ENCODE measurements at places on chromosomes 1 and 21. TPM values are rescaled to one million over a fixed set of nuclear protein-coding genes. Genes with fewer than 3 reads are reported as not detected.

GRCh38 chr1:46691997-46692790 is 20.5 kb downstream of the TEX38 start:
- DNase-seq: no peak

The USH2A gene
- not detected for total RNA-seq

The GRIK3 gene
- not detected for total RNA-seq

GRCh38 chr1:32618673-32619221 is 31.6 kb downstream of the ZBTB8OS start:
- no peak for DNase-seq

The ACTL8 gene
- total RNA-seq: not detected

- DNase-seq: no peak
Observed at GRCh38 chr1:209319549-209319948, 264.0 kb upstream of the CAMK1G start.

The METTL25B gene
- total RNA-seq: 33.0 TPM

- DNase-seq: no peak
Observed at GRCh38 chr1:159598196-159598595, 10.6 kb downstream of the APCS start.

The LCE1E gene
- not detected for total RNA-seq

- no peak for DNase-seq
Observed at GRCh38 chr1:29090937-29091618, 32.6 kb downstream of the TMEM200B start.

GRCh38 chr1:119784191-119784781 is 15.6 kb upstream of the HMGCS2 start:
- DNase-seq: no peak

DNA sequence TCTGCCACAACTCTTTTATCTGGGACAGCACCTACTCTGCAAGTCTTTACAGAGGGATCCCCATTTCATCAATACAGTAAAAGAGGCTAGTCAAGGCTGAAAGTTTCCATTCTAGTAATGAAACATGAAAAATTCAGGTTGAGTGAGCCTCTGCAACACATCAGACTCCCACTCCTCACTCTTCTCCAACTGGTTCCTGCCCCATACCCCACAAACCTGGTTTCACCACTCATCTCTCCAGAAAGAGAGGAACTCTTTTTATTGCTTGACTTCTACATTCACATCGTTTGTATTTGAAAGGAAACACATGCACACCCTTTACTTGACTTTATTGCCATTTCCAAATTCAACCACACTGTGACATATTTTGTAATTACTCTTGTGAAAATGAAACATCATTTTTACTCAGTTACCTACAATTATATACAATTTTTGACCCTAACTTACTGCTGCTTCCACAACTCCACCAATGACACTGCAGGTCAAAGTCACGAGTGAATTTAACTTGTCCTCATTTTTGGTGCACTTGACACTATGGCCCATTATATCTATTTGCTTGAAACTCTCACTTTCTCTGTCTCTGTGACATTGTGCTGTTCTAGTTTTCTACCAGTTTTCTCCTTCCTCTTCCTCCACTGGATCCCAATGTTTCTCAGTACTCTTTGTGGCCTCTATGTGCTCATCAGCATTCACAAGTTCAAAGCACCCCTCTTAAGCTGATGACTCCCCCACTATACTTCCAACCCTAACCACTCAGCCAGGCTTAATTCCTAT is 8.0 kb downstream of the STX6 start:
- DNase-seq: no peak

DNA sequence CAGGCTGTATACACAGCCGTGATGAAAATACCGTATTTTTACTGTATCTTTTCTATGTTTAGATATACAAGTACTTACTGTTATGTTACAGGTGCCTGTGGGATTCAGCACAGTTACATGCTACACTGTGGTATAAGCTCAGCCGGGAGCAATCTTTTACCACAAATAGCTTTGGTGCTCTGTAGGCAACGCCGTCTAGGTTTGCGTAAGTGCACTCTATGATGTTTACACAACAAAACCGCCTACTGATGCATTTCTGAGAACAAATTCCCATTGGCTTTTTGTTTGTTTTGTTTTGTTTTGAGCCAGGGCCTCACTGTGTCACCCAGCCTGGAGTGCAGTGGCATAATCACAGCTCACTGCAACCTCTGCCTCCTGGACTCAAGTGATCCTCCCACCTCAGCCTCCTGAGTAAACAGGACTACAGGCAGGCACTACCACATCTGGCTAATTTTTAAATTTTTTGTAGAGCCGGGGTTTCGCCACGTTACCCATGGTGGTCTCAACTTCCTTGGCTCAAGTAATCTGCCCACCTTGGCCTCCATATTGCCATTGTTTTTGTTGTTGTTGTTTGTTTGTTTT is 81.0 kb downstream of the SCCPDH start:
- DNase-seq: no peak

DNA sequence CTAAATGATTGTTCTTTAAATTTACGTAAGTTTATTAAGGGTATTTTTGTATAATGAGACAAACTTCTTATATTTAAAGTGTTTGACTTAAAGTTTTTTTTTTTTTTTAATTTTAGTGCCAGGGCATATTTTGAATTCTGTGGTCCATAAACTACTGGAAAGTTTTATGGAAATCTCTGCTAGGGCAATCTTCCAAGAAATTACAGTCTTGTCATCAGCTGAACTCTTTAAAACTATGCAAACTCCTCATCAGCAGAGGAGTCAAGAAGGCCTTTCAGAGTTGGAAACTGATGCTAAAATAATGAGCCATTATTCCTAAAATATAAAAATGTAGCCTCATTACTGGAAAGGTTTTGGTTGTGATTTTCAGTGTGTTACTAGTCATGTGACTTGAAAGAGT is 1201.9 kb downstream of the BRINP3 start:
- no peak for DNase-seq

DNA sequence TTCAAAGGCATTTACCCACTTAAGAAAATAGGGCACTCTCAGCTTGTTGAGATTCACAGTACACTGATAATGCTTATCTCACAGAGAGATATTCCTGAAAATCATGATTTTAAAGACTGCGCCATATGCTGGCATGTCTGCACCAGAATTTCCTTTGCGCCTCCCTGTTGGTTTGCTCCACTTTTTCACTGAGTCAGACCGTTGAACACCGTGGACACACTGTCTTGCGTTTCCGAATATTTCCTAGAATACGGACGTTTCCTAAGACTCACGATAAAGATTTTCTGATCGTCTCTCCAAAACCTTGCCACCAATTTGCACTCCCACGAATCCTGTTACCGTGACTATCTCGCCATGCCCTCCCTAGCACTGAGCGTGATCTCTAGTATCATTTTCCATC is 497 bp upstream of the C1orf115 start:
- DNase-seq: no peak

The TATDN3 gene
- 9.8 TPM for total RNA-seq

DNA sequence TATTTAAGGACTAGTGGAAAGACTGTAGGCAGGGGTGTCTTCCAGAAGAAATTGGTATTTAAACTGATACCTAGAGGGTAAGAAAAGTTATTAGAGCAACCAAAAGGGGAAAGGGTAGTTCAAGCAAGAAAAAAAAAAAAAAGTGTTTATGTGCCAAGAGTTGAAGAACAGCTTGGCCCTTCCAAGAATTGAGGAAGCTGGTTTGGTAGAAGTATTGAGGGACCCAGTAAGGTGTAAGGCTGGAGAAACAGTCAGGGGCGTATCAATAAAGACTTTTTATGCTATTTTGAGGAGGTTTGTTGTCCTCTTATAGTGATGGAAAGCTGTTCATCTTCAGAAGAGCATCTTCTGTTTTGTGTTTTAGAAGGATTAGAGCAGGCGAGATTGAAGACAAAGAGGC is 108.3 kb downstream of the PTPRC start:
- no peak for DNase-seq

The RPRD2 gene
- 23.9 TPM for total RNA-seq

- DNase-seq: no peak
Observed at GRCh38 chr1:78606274-78606673, 14.0 kb upstream of the IFI44L start.

The S100A9 gene
- 4.8 TPM for total RNA-seq

The CATSPERE gene
- 0.64 TPM for total RNA-seq

- no peak for DNase-seq
Observed at GRCh38 chr1:35893051-35893879, 10.3 kb downstream of the AGO1 start.

The POTED gene
- not detected for total RNA-seq

DNA sequence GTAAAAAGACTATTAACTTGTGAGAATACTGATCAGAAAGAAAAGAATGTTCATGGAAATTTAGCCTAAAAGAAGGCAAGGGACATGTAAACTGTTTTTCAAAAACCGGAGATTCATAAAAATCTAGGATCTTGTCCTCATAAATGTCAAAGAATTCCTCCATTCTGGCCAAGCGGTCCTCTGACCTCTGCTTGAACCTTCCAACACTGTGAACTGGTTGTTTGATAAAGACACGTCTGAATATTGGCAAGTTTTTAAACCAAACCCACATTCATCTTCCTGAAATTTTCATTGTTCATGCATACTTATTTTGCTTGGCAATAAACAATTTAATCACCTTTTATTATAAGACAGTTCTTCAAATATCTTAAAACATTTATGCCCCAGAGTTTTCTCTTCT is 19.8 kb downstream of the ASPM start:
- DNase-seq: no peak

- DNase-seq: no peak
Observed at GRCh38 chr1:192439373-192440025, 122.7 kb downstream of the RGS21 start.

DNA sequence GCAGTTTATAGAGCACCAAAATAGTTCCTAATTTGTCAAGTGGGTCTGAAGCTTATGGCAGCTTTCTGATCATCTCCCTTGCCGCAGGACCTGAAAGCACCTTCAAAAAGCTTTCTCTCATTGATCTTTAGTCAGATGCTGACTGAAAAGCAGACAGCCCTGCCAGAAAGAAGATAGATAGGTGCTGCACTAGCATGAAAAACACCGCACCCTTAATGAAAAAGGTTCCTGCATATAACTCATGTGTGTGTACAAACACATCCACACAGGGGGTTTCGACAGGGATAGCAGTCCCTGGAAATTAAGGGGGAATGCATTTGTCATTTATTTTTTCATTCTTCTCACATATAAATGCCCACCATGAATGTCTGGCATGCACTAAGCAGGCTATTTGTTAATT is 361.7 kb upstream of the SNX7 start:
- DNase-seq: no peak

The AMY2B gene
- total RNA-seq: 2.8 TPM

GRCh38 chr1:99849413-99849743 is 783 bp upstream of the AGL start:
- no peak for DNase-seq

The TNFSF18 gene
- total RNA-seq: not detected
